ENCODE measurements at places on chromosomes 3 and 15.

DNA sequence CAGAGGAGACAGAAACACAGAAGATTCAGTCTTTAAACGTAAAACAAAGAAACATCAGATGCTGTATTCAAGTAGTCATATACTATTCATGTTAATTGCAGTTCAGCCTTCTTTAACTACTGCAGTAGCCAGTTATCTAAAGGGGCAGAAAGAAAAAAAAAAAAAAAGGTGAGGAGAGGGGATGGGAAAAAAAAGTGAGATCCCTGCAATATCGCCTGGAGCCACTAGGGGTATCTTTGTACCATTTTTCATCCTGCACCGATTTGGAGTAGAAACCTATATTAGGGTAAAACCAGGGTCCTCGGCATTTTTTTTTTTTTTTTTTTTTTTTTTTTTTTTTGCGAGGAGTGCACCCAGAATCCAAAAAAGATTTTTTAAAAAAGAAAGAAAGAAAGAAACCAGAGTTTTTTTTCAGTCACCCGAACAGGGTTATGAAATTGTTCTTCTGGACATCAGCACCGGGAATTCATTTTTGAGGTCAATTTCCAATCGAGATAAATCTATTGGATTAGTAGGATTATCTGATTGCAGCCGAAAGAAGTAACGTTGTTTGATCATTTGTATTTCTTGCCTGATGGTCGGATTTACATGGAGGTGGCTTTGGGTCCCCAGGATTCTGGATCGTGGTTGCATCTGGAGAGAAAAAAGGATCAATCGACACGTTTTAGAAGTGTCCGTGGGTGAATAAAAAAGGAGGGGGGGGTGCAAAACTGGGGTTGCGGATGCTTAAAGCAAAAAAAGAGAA is 186.7 kb downstream of the NLGN1 start:
- no peak for DNase-seq

DNA sequence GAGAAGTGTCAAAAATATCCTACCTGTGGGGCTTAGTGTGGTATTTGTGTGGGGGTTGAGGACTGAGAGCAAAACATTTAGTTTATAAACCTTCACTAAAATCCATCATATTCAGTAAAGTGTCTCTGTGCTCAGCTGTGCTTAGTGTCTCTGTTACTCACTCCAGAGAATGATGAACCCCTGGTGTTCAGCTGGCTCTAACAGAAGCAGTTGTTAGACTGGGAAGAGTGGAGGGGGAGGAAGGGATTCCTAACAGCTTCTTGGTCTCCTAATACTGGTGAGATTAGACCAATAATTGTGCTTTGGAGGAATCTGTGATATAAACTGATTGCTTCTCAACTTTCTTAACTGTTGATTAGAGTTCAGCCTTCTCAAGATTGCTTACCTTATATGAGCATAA is 1123.5 kb downstream of the ROBO2 start:
- no peak for DNase-seq

GRCh38 chr15:98142572-98142971 is 182.1 kb downstream of the ARRDC4 start:
- no peak for DNase-seq

DNA sequence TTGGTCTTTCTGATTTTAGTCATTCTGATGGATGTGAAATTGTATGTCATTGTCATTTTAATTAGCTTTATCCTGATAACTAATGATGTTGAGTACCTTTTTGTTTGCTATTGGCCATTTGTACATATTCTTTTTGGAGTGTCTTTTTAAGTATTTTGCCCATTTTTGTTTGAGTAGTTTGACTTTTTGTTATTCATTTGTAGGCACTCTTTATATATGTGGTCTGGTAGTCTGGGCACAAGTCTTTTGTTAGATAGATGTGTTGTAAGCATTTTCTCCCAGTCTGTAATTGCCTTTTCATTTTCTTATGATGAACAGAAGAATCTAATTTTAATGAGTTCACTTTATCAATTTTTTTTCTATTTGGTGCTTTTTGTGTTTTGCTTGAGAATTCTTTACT is 14.6 kb downstream of the GPR160 start:
- DNase-seq, result no peak

DNA sequence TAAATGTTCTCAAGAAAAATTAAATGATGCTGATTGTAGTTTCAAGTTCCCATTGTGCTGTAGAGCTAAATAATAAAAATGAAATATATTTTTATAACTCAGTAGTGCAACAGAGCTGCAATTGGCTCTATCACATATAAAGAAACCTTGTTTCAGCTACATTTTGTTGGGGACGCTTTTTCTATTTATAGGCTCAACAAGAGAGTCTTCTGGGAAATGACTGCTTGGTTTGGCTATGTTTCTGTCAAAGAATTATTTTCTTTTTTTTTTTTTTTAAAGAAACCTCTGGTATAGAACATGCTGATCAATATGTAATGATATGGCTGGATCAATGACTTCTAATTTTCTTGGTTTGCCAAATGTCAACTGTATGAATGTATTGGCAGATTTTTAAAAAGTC is 76.5 kb downstream of the OTOL1 start:
- no peak for DNase-seq

- DNase-seq, result no peak
Observed at GRCh38 chr3:124131580-124131979, 139.7 kb upstream of the ROPN1 start.

- no peak for DNase-seq
Observed at GRCh38 chr15:62343397-62343796, 178.3 kb upstream of the C2CD4B start.

DNA sequence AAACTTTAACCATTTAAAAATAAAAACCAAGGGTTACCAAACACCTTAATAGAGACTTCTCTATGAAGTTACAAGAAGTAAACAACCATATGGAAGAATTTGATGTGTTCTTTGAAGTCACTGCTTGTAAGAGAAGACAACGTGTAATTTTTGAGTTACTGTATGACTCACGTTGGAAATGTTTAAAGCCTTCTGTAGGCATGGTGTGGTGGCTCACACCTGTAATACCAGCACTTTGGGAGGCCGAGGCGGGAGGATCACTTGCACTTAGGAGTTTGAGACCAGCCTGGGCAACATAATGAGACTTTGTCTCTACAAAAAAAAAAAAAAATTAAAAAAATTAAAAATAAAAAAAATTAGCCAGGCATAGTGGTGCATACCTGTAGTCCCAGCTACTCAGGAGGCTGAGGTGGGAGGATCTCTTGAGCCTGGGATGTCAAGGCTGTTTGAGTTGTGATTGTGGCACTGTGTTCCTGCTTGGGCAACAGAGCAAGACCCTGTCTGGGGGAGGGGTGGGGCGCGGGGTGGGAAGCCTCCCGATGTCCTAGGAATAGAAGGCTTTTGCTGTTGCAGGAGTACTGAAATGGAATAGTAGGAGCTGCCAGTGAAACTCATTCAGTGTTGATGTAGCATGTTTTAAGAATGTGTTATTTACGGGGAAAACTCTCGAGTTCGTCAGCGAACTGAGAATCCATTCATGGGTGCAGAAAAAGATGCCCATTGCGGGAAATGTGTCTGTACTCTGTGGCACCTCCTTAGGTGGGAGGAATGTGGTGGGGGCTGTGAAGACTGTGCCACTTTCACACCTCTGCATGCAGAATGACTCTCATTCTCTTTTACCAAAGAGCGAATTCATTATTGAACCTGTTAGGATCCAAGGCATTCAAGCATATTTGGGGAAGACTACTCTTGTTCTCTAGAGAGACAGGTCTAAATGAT is 134.2 kb downstream of the FNDC3B start:
- no peak for DNase-seq

- DNase-seq, result no peak
Observed at GRCh38 chr15:29538044-29538443, 268.4 kb upstream of the NSMCE3 start.

DNA sequence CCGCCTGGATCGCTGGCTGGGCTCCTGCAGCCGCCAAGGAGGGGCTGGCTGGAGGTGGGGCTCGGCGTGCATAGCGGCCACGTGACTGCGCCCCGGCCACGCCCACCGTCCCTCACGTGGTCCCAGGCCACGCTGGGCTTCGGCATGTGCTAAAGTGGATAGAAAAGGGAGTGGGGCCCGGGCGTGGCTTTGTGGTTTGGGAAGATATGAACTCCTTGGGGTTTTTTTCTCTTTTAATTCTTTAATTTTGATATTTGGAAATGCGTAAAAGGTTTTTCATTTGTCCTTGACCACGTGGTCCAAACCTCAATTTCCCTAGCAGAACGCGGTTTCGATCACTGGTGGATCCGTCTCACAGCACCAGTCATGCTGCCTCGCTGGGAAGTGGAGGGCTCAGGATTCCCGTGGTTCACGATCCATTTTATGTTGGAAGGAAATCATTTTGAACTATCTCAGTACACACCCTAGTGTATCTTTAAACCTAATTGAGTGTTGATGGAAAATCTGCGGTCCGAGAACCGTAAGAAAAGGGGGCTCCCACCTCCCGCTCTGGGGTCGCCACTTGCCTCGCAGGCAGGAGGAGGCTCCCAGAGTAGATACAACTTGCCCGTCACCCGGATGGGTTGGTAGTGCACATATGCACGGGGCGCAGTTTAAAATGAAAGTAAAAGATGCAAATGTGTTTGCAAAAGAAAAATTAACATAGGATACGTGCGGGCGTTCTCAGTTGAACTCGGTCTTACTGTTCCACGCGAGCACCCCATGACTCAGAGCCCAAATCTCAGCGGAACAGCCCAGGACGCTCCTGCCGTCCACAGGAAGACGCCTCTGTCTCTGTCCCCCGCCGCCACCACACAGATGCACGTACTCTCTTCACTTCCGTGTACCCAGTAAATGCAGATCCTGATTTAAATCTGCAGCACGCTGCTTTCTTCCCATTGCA is 141.9 kb downstream of the PGPEP1L start:
- DNase-seq, result peak; percentile 76

DNA sequence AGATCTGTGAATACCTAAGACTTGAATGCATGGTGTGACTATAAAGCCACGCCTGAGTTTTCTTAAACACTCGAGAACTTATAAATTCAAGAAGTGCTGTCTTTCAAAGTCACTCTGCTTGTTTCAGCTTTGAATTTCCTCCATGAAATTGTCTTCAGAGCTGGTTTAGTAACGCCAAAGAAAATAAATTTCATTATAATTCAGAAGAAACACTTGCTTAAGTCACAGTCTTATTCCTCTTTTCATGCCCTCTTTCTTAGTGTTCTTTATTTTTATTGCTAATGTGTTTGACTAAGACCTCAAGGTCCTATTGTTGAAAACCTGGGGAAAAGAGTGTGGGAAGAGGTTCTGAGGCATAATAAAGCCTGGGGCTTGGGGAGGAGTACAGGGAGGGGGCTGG is 3.3 kb upstream of the RCN2 start:
- no peak for DNase-seq

DNA sequence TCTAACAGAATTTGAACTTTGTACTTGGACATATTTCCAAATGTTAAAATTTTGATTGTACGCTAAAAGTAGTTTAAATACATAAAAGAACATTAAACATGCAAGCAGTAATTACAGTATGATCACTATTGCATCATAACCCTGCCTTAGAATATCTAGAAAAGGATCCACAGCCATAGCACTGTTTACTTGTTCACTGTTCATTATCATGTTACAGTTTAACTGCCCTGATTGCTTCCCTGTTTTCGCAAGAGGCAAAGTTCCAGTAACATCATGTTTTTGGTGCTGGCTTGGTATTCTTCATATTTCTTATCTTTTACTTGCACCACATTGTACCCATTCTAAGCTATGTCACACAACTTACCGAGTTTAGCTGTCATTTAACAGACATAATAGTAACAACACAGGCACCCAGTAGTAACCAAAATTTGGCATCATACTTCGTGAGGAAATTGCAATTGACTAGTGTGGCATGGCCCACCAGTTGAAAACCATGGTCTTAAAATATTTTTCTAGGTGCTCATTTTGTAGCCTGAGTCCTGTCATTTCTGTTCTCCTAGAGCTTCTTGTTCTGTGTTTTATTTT is 13.3 kb upstream of the TMEM87A start:
- DNase-seq, result no peak

- DNase-seq, result no peak
Observed at GRCh38 chr3:155481089-155481488, 187.6 kb upstream of the STRIT1 start.

GRCh38 chr3:30141178-30141581 is 465.2 kb upstream of the TGFBR2 start:
- DNase-seq, result no peak

DNA sequence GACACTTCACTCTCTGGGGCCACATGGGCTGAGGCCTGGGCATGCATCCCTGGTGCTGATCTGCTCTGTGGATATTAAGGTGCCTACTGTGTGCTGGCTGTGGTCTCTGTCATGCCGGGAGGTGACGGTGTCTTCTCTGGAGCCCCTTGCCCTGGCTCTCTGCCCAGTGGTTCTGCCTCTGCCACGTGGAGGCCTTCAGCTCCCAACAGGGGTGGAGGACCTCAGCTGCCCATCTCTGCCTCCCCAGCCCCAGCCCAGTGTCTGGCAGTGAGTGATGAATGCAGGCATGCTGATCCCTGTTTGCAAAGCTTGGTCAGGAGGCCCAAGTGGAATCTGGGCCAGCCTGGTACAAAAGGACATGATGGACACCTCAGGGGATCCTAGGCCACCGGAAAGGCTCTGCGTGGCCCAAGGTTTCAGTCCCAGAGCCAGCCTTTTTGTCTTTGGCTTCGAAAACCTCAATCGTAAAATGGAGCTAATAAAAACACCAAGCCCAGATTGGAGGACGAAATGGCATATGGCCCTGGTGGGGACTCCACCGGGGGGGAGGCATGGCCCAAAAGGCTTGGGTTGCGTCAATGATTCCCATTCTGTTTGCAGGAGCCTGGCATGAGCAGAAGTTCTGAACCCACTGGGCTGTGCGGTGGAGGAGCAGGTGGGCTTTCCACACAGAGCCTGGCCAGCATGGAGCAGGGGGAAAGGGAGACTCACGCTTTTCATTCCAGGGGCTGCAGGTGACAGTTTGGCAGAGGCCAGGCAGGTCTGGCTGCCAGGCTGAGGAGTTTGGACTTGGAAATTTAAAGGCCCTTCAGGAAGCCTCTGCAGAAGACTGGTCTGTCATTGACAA is 54.7 kb upstream of the KLF13 start:
- DNase-seq, result no peak

DNA sequence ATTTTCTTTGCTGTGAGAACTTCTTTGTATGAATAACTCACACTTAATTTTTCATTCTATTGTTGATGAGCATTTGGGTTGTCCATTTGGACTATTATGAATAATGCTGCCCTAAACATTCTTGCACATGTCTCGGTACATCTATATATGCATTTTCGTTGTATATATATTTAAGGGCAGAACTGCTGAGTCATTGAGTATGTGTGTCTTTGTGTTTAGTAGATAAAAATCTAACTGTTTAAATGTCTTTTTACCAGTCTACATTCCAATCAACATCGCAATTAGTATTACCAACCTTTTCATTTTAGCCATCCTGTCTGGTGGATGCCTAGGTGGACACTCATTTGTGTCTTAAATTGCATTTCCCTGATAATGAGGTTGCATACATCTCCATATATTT is 144.4 kb downstream of the UACA start:
- no peak for DNase-seq

GRCh38 chr3:123618768-123619484 is 34.1 kb upstream of the HACD2 start:
- DNase-seq, result peak; percentile 11
